Body of pancreas (tissue), 4 donors: ENCODE measurements at places on chromosomes 16 and 17.

- H3K4me1 ChIP-seq = peaks cover 2% of the 10 kb centered on the region
- no peaks in the 10 kb centered on the region for H3K27me3 ChIP-seq
- no peak overlapping the region for H3K4me3 ChIP-seq
- no peak overlapping the region for H3K27ac ChIP-seq
- no peaks in the 10 kb centered on the region for H3K36me3 ChIP-seq
These were observed 226.0 kb upstream of the GSE1 start for GRCh38 chr16:85387171-85387507.

- no peak overlapping the region for H3K27ac ChIP-seq
- peaks cover 8% of the 10 kb centered on the region for H3K4me1 ChIP-seq
- no peak overlapping the region for H3K4me3 ChIP-seq
- H3K27me3 ChIP-seq = no peaks in the 10 kb centered on the region
These were observed 25.3 kb downstream of the SPACA3 start for GRCh38 chr17:33016920-33017319.

DNA sequence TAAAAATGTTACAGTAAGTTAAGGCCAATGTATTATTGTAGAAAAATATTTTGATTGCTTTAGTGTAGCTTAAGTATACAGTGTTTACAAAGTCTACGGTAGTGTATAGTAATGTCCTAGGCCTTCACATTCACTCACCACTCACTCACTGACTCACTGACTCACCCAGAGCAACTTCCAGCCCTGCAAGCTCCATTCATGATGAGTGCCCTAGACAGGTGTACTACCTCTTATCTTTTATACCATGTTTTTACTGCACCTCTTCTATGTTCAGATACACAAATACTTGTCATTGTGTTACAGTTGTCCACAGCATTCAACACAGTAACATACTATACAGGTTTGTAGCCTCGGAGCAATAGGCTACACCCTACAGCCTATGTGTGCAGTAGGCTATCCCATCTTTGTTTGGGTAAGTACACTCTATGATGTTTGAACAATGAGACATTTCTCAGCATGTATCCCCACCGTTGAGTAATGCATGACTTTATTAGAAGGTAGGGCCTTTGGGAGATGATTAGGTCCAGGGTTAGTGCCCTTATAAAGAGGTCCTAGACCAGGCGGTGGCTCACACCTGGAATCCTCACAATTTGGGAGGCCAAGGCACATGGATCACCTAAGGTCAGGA, 117.8 kb downstream of the SLC39A11 start:
- DNase-seq = no peak
- H3K27ac ChIP-seq = no peak overlapping the region
- peaks cover 23% of the 10 kb centered on the region for H3K4me1 ChIP-seq
- H3K4me3 ChIP-seq = no peak overlapping the region
- H3K36me3 ChIP-seq = no peaks in the 10 kb centered on the region
- no peaks in the 10 kb centered on the region for H3K27me3 ChIP-seq

- no peaks in the 10 kb centered on the region for H3K27me3 ChIP-seq
- H3K27ac ChIP-seq = peak overlapping the region; percentile 99
- H3K4me1 ChIP-seq = peaks cover 52% of the 10 kb centered on the region
- no peak for DNase-seq
These were observed 858 bp downstream of the NUBP1 start for GRCh38 chr16:10744370-10745030.

DNA sequence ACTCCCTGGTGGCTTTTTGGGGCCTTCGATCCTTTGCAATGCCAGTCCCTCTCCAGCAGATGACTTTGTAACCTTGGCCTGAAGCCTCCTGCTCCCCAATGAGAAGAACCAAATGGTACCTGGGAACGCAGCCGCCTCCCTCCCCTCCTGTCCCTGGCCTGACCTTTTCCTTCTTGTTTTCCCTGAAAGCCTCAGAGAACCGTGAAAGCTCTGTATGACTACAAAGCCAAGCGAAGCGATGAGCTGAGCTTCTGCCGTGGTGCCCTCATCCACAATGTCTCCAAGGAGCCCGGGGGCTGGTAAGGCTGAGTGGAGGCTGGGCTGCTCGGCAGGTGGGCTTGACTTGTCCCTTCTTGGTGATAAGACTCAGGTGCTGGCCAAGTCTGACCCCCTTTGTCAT, 88.0 kb downstream of the SDR42E1 start:
- DNase-seq = no peak
- no peaks in the 10 kb centered on the region for H3K4me1 ChIP-seq
- H3K27me3 ChIP-seq = no peaks in the 10 kb centered on the region
- no peak overlapping the region for H3K4me3 ChIP-seq
- no peaks in the 10 kb centered on the region for H3K36me3 ChIP-seq

- no peaks in the 10 kb centered on the region for H3K36me3 ChIP-seq
- DNase-seq = peak; percentile 77
These were observed 5.5 kb upstream of the KIF22 start for GRCh38 chr16:29784901-29785500.

- no peaks in the 10 kb centered on the region for H3K36me3 ChIP-seq
- no peaks in the 10 kb centered on the region for H3K4me1 ChIP-seq
- no peaks in the 10 kb centered on the region for H3K27me3 ChIP-seq
These were observed 32.0 kb downstream of the LYRM9 start for GRCh38 chr17:27860971-27861664.

GRCh38 chr16:58451945-58452401, 48.0 kb upstream of the NDRG4 start:
- no peaks in the 10 kb centered on the region for H3K27me3 ChIP-seq
- H3K4me1 ChIP-seq = no peaks in the 10 kb centered on the region
- H3K4me3 ChIP-seq = no peak overlapping the region
- no peak for DNase-seq
- H3K36me3 ChIP-seq = no peaks in the 10 kb centered on the region

GRCh38 chr16:77555791-77556190, 121.0 kb upstream of the ADAMTS18 start:
- H3K27me3 ChIP-seq = no peaks in the 10 kb centered on the region
- H3K4me1 ChIP-seq = no peaks in the 10 kb centered on the region
- no peak for DNase-seq

- no peaks in the 10 kb centered on the region for H3K4me1 ChIP-seq
- H3K27ac ChIP-seq = no peak overlapping the region
- no peaks in the 10 kb centered on the region for H3K27me3 ChIP-seq
- no peaks in the 10 kb centered on the region for H3K36me3 ChIP-seq
- H3K4me3 ChIP-seq = no peak overlapping the region
These were observed 15.4 kb upstream of the CCL22 start for GRCh38 chr16:57343221-57343620.

DNA sequence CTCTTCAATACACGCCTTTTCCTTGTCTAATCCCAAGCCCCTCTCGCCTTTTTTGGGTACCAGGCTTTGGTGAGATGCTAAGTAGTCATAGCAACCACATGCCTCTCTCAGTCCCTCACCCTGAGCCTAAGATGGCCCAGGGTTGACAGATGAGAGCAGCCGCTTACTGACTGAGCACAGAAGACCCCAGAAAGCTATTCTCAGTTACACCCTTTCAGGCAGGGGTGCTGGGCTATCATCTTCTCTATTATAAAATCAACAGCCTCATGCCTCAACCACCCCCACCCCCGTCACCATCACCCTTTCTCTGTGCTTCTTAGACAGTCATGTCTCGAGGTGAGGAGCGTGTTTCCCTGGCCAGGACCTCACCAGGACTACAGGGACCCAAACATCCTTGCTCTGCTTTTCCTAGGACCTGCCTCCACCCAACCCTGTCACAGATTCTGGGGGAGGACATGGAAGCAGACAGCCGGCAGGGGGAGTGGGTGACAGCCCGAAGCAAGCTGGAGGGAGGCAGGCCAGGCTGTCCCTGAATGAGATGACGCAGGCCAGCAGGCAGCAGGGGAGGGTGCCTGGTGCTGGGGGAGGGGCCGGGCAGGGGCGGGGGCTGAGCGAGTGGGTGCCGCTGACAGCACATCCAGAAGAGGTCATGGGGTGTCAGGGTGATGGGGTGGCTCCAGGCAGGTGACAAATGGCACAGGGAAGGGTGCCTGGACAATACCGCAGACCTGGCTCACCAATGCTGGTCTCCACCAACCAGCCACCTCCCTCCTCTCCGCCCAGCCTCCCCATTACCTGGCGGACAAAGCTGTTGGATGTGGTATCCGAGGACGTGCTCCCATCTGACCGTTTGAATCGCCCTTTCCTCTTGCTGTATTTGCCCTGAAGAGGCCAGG, 3.1 kb downstream of the CACNB1 start:
- no peak overlapping the region for H3K27ac ChIP-seq
- H3K4me3 ChIP-seq = no peak overlapping the region
- DNase-seq = no peak
- H3K36me3 ChIP-seq = no peaks in the 10 kb centered on the region
- no peaks in the 10 kb centered on the region for H3K27me3 ChIP-seq

GRCh38 chr16:27595475-27595874, 45.5 kb downstream of the KATNIP start:
- H3K27me3 ChIP-seq = no peaks in the 10 kb centered on the region
- H3K36me3 ChIP-seq = no peaks in the 10 kb centered on the region
- peaks cover 44% of the 10 kb centered on the region for H3K4me1 ChIP-seq
- peak; percentile 73 for DNase-seq
- H3K27ac ChIP-seq = peak overlapping the region; percentile 69

DNA sequence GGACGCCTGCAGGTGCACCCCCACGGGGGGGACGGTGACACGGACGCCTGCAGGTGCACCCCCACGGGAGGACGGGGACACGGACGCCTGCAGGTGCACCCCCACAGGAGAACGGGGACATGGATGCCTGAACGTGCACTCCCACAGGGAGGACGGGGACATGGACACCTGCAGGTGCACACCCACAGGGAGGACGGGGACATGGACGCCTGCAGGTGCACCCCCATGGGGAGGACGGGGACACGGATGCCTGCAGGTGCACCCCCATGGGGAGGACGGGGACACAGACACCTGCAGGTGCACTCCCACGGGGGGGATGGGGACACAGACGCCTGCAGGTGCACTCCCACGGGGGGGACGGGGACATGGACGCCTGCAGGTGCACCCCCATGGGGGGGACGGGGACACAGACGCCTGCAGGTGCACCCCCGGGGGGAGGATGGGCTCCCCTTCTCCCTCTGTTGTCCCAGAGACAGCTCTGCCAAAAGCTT, 114.5 kb upstream of the METRNL start:
- no peaks in the 10 kb centered on the region for H3K36me3 ChIP-seq
- peaks cover 4% of the 10 kb centered on the region for H3K4me1 ChIP-seq
- no peak overlapping the region for H3K4me3 ChIP-seq

DNA sequence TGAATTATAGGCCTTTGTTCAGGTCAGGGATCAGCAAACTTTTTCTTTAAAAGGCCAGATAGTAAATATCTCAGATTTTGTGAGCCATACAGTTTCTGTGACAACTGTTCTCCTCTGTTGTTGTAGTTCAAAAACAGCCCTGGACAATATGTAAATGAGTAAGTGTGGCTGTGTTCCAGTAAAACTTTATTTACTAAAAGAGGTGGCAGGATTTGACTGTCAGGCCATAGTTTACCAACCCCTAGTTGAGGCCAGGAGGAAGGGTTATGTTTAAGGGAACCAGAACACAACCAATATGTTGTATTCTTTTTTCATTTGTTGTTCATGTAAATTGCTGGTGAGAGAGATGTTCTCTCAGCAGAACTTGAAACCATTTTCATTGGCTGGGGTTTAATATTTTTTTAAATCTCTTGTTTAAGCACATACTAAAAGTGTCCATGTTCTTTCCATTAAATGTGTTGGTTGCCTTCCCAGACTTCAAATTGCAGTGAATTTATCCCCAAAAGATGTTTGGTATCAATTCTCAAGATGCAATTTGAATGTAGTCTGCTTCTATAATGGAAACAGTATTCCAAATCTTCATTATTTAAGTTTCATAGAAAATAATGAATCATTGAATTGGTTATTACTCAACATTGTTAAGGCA, 260.3 kb downstream of the FTO start:
- DNase-seq = no peak
- H3K27me3 ChIP-seq = no peaks in the 10 kb centered on the region
- H3K4me1 ChIP-seq = no peaks in the 10 kb centered on the region
- no peaks in the 10 kb centered on the region for H3K36me3 ChIP-seq
- no peak overlapping the region for H3K27ac ChIP-seq
- no peak overlapping the region for H3K4me3 ChIP-seq

GRCh38 chr17:39800540-39800939, 62.8 kb downstream of the GRB7 start:
- no peak overlapping the region for H3K27ac ChIP-seq
- DNase-seq = no peak
- no peaks in the 10 kb centered on the region for H3K36me3 ChIP-seq
- no peaks in the 10 kb centered on the region for H3K4me1 ChIP-seq
- H3K4me3 ChIP-seq = no peak overlapping the region

DNA sequence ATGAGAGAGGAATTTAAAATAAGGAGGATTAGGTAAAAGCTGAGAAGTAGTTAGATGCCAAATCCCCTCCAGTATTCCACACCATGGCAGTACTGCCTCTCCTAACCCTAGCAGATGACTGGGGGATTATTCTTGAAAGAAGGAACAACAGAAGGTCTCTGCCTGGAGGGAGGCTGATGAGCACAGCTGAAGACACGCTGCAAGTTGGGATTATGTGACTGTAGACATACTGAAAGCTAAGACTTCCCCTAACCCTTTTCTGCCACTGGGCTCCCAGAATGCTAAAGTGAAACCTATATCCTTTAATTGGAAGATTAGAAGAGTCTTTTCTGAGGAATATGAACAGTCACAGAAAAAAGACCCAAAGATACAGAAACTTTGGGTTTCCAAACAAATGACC, 27.7 kb upstream of the SLC46A1 start:
- H3K27ac ChIP-seq = no peak overlapping the region
- no peaks in the 10 kb centered on the region for H3K36me3 ChIP-seq
- no peaks in the 10 kb centered on the region for H3K27me3 ChIP-seq
- H3K4me3 ChIP-seq = no peak overlapping the region
- DNase-seq = no peak
